ENCODE measurements at places on chromosomes 7 and 10.
A peak's percentile ranks its signal among the peaks of the same experiment; 100 is the strongest.

- DNase-seq: no peak
Observed at GRCh38 chr7:102908676-102909075, 4.1 kb upstream of the LRRC17 start.

DNA sequence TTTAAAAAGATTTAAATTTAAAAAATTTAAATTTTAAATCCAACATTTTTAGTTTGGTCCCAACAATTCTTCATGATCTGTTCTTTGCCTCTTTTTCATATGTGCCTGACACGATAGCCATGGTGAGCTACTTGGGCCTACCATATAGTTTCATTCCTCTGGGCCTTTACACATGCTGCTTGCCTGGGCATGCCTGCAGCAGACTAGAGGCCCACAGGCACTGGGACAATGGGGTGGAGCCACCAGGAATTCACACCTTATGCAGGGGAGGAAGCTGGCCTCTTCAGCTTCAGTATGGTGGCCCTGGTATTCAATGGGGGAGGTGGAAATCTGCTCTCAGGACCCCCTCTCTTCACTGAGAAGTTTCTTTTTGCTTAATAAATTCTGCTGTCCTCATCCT lies 37.8 kb upstream of the ZNF365 start:
- no peak for DNase-seq

DNA sequence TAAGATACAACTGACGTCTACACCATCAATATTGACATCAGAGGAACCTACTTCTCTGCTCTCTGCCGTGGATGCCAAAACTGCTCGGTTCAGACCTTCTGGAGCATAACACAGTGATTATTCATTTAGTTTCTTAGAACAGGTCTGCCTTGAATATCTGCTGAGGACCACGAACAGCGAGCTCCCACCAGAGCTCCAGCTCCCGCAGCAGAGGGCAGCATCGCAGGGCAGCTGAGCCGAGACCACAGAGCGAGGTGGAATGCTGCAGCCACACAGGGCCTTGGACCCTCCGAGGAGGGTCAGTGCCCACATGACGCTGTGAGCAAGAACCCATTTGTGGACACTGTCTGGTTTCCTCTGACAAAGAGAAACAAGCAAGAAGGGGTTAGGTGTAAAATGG lies 6.8 kb downstream of the VIPR2 start:
- no peak for DNase-seq

DNA sequence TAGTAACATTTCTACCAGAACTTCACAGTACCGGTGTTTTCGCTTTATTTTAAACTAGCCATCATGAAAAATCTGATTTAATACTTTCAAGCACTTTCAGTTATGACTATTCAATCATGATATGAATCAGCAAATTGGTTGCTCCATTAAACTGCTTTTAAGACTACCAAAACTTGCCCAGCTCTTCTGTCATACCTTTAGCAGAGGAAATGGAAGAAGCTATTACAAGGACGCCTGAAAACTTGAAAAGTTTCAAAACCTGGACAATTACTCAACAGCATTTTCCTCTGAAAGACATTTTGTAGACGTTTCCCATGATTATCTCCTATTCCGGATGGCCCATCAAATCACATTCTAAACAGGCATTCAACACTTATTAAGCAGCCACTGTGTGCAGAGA lies 2.0 kb downstream of the JAZF1 start:
- no peak for DNase-seq

DNA sequence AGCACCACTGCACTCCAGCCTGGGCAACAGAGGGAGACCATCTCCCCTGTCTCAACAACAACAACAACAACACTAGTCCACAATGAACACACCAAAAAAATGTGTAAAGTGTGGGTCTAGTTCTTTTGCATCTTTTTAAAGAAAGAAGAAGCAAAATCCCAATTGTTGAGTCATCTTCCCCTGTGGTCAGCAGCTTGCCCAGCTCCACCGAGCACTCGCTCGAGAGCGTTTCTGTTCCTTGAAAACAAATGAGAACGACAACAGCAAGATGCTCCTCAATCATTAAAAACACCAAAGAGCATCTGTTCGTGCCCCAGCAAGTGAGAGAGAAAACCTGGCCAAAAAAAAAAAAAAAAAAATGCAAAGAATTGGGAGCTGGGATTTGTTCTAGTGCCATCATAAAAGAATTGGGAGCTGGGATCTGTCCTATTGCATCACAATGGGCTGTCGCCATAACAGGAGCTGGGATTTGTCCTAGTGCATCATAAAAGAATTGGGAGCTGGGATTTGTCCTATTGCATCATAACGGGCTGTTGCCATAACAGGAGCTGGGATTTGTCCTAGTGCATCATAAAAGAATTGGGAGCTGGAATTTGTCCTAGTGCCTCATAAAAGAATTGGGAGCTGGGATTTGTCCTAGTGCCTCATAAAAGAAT lies 118.1 kb downstream of the PTPRN2 start:
- DNase-seq: no peak

DNA sequence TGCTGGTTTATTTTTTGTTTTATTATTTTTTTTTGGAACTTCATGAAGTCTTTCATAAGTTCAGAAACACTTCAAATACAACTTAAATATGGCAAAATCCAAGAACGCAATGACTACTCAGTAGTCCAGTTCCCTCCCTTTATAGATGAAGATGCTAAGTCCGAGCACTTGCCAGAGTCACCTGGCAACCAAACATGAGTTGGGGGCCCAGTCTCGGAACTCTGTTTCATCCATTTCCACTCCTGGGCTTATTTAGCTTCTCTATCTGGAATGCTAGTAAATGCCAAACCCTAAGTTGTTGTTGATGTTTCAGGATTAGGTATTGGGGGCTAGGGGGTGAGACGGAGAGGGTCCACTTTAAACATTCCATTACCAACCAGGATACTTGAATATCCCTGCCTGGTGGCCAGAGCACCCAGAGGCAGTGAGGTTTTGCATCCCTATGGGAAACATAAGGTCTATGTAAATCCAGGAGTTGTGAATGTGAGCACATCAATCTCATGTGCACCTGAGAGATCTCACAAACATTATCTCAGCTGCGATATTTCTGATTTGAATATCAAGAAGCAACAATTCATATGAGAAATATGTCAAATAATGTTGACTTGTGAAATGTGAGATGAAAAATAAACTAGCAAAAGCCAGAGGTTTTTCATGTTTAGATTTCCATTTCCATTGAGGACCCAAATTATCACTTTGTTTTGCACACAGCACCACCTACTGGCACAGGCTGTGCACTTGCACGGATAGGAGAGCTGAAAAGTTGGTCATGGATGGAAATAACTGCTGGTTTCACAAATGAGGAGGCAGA lies 129.3 kb downstream of the PKD1L1 start:
- peak; percentile 84 for DNase-seq

DNA sequence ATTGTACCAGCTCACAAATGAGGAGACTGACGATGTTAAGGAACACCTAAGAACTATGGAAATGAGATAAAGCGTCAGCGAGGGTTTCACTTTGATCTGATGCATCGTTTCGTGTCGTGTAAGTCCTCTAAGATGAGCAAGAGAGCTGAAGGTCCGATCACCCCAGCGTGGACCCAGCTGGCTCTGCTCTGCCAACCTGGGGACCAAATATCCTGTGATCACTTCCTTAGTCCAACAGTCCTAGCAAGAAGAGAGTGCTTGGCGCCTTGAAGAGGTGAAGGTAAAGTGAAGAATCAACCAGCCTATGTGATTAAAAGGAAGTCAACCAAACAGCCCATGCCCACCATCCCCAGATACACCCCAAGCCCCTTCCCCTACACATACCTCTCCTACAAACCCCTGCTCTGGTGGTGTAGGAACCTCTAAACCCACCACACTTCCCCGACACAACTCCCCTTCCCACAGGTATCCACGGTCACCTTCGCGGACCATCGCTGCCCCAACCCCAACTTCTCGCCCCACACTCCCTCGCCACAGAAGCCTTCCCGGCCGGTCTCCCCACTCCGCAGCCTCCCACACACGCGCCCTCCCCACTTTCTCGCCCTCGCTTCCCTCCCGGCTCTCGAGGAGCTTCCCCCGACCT lies 722 bp downstream of the UPF2 start:
- DNase-seq: no peak

DNA sequence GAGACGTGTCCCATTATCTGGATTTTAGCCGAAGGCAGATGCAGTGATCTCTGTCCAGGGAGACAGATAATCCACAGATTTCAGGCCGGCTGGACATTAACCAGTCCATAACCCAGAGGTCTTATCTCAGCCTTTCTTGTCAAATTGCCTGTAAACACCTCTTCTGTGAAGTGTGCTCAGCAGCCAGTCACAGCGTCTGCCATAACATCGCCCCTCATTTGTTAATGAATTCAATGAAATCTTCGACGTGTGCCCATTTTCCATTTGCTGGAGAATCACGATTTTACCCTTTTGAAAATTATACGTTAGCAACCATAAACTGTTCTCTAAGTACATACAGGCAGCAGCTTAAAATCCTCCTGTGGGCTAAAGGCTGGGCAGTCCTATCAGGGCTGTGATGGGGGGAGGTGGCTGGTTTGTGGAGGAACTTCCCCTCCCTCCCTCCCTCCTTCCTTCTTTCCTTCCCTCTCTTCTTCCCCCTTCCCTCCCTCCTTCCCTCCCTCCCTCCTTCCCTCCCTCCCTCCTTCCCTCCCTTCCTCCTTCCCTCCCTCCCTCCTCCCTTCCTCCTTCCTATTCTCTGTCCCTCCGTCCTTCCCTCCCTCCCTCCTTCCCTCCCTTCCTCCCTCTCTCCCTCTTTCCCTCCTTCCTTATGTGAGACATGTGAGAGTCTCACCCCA lies 26.6 kb upstream of the FAM20C start:
- no peak for DNase-seq

GRCh38 chr7:127882313-127882920 lies 148.8 kb downstream of the LRRC4 start:
- no peak for DNase-seq

- DNase-seq: no peak
Observed at GRCh38 chr10:124229989-124230634, 136.7 kb upstream of the CHST15 start.

GRCh38 chr7:38107486-38107893 lies 70.6 kb upstream of the STARD3NL start:
- DNase-seq: peak; percentile 60

DNA sequence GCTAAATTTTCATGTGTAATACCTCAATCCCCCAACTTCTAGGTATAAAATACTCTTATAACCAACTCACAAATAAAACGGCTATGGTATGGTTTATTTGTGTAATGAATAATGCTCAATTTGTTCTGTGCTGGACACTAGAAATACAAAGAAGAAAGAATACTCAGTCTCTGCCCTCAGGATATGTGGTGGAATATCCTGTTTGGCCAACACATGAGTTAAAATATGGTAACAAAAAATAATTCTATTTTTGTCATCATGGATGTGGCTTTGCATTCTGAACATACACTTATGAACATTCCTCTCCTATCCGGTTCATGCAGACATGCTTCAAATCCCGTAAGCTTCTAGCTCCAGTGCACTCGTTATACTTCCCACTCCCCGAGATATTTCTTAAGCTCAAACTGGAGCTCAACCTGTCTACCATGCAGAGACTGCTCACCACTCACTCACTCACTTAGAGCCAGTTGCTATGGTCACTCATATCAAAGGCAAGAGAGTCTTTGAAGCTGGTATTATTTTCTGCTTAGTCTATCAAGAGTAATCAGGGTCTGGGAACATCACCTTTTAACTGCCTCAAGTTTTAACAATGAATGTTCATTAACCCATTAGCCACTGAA lies 53.8 kb upstream of the SLC16A12 start:
- DNase-seq: no peak

DNA sequence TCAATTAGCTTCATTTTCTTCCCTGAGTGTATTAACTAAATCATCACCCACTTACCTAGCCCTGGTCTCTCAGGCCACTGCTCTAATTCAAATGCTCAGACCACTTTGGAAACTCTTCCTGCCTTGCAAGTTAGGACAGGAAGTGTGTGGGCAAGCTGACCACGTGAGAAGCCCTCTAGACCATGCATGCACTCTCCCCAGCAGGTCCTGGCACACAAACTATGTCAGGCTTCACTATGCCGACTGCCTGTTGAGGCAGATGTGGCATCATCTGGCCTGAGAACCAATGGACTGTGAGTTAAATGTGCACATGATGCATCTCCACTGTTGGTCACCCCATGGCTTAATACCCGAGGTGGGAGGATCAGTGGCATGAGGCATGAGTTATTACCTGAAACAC lies 439.6 kb downstream of the GRID1 start:
- no peak for DNase-seq

DNA sequence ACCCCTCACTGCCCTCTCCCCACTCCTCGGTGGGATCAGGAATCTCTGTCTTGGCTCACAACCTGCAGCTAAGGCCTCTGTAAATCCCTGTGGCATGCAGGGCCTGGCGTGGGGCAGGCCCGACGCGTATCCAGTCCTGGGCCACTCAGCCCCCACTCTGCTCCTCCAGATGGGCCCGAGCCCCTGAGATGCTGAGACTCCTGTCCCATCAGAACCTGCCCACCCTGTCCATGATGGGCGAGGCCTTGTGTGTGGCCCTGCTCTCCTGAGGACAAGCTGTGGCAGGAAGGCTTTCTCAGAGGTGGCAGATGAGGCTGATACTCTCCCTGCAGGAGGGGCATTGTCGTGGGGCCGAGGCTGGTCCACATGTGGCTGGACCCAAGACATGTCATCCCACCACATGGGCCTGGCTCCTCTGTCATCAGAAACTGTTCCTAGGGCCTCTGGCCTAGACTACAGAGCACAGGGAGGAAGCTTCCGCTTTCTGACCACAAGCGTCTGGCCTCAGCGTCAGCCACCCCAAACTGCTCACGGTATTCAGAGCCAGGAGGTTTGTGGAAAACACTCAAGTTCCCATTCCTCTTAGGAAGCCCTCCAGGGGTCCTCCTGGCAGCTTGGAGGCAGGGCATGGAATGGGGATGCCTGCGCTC lies 6.0 kb downstream of the ALOX5 start:
- DNase-seq: no peak

DNA sequence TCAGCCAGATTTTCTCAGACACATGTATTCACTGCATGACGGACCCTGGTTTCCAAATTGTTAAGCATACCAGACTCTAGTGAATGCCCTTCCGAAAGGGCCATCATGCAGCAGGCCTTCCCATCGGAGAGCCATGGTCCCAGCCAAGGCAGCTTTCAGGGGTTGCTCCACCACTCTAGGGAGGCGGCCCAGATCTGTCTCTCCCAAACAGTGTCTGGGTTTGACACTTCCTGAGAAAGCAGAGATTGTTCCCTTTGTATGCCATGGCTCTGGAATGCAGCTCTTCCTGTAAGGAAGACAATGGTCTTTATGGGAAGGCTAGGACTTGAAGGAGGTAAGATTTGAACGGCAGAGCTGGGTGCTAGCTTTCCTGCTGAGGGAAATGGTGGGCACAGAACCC lies 178.8 kb upstream of the BMPER start:
- DNase-seq: no peak
